Activated CD4-positive, alpha-beta T cell treated with anti-CD3 and anti-CD28 coated beads, Interleukin-2, amount 50 U/mL, for 48 hours (primary cell): ENCODE measurements at places on chromosomes 4 and X.
A peak's percentile ranks its signal among the peaks of the same experiment; 100 is the strongest.

DNA sequence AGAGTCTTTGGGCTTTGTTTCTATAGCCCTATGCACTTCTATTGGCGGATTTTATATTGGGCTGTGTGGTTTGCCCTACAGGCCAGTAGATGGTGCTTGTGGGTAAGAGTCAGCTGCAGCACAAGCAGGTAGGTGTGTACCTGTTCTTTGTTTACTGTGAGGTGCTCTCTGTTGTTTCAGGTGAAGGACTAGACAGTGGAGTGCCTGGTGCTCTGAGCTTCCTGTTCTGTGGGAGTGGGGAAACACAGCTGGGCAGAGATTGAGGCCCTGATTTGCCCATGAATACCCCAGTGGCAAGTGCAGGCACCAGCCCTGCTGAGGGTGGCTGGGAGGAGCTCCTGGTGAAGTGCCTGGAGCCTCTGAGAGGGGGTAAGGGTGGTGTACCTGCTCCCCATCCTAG, 26.3 kb upstream of the UCP1 start:
- no peak for DNase-seq

- no peak for DNase-seq
These were observed 226.3 kb upstream of the PGRMC2 start for GRCh38 chr4:128513664-128514484.

- DNase-seq = no peak
These were observed 137.3 kb downstream of the MGST2 start for GRCh38 chr4:139802931-139803330.

GRCh38 chr4:70874268-70875156, 27.7 kb upstream of the MOB1B start:
- DNase-seq = no peak

- DNase-seq = no peak
These were observed 46.7 kb downstream of the MAGEB17 start for GRCh38 chrX:16213961-16214360.

- DNase-seq = peak; percentile 35
These were observed 5.5 kb downstream of the TMEM131L start for GRCh38 chr4:153471698-153472093.

GRCh38 chrX:3599802-3600430, 113.5 kb downstream of the PRKX start:
- DNase-seq = no peak

DNA sequence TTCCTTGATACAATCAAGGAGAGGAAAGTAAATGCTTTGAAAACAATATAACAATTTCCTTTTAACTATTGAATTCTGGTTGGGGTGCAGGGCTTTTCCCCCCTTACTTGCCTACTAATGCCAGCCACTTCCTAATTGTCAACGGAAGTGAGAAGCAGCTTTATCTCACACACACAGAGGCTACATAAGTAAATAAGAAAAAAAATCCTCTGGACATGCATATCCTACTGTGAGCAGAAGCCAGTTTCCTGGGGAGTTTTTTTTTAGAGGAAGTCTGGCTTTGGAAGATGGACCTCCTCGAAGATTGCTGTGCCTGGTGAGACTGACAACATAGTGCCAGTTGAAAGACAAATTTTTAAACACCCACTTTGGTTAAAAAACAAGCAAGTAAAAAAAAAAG, 180.6 kb downstream of the OPHN1 start:
- no peak for DNase-seq

DNA sequence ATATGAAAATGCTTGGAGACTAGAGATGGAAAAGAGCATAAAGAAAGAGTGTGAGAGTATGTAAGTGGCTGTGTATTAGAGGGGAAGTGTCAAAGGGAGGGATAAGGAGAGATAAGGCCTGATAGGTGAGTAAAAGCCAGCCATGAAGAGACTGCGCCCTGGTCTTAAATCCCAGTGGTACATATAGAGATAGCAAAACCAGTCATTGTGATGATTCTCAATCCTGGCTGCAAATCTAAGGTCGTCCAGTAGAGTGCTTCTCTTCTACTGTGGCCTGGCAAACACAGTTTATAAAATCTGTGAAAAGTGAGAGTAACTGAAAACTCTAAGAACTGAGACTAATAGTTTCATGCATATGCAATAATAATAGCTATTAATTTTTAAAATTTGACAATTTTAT, 86.9 kb downstream of the MAB21L2 start:
- no peak for DNase-seq

- no peak for DNase-seq
These were observed 80.2 kb downstream of the ADGRA3 start for GRCh38 chr4:22435652-22436051.

GRCh38 chr4:1072830-1073446, 40.4 kb downstream of the RNF212 start:
- DNase-seq = peak; percentile 57

DNA sequence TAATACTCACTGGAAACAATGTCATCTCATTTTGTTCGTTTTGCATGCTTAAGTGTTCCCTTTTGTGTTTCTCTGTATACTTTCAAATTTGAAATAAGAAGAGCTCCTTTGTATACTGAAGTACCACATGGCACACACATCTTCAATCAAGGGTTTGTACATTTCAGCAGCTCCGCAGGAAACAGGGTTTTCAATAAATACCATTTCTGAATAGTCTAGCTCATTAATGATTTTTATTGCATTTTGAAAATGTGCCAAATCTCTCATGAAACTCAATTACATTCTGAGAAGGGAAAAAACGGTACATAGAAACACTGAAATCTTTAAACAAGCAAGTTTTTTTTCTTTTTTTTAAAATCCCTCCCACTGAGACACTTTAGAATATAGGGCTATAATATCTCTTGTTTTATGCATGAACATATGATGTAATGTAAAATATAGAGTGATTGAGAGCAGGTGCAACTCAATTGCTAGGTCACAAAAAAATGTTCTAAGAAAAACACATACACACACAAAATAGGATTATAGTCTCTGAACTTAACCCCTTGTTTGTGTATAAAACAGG, 914.2 kb upstream of the PCDH7 start:
- DNase-seq = no peak
